ENCODE measurements at places on chromosomes 5 and 9.

DNA sequence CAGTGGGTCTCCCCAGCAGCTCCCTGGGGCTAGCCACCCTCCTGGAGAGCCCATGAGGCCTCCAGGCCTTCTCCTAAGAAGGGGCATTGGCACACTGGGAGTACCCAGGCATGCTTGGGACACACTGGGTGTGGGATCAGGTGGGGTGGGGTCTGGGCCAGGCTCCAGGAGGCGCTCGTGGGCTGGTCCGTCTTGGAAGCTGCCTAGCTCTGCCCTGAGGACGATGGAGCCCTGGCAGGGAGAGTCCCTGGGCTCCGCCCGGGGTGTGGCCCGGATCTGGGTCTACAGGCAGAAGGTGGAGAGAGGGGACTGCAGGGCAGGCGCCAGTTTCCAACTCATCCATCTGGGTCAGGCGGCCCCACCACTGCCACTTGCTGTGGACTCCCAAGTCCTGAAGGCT is 2.4 kb downstream of the PRRX2 start:
- DNase-seq = no peak

DNA sequence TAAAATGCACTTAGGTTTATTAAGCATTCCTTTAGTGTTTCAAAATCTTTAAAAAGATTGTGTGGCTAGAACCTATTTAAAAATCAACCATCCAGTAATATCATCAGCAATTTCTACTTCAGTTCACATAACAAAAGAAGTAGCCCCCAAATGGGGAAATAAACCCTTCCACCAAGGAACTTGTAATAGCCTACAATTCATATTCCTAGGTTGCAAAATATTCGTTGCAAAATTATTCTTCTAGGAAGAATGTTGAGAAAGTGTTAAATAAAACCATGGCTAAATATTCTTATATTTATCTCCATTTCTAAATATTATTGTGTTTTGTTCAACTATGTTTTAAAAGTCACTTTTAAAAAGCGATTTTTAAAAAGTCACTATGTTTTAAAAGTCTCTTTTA is 177.9 kb upstream of the PRLR start:
- DNase-seq = no peak

- DNase-seq = no peak
Measured at GRCh38 chr9:69637193-69637816, 34.9 kb downstream of the APBA1 start.

DNA sequence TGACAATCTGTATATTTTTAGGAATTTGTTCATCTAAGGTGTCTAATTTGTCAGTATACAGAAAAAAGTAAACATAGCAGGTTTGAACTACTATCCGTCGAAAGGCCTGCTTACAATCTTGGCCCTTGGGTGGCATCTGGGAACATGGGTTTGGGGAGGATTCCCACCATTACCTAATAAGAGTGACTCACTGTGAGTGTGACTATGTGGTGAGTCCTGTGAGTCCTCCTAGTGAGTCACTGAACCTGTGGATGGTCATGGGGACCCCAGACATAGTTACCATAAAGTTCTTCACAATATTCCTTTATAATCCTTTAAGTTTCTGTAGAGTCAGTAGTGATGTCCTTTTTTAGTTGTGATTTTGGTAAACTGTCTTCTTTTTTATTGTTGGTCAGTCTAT is 37.0 kb downstream of the RNF130 start:
- DNase-seq = no peak

DNA sequence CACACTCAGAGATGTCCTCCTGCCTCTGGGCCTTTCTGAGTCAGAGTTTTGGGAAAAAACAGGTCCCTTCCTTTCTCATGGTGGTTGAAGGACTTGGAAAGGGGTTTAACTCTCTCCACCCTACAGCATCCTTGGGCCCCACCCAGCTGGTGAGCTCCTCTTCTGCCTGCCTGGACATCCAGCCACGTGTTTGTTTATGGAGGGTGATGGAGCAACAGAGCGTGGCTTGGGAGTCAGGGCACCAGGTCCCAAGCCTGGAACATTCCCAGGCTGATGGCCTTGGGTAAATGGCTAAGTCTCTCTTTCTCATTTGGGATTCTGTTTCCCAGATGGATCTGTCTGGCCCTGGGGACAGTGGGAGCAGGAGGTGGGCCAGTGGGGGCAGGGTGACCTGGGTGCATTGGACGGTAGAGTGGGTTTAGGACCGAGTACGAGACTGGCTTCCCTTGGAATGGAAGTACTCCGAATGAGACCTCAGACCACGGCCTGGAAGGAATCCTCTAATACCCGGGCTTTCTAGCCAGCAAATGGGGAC is 141.1 kb upstream of the IRX2 start:
- DNase-seq = no peak

DNA sequence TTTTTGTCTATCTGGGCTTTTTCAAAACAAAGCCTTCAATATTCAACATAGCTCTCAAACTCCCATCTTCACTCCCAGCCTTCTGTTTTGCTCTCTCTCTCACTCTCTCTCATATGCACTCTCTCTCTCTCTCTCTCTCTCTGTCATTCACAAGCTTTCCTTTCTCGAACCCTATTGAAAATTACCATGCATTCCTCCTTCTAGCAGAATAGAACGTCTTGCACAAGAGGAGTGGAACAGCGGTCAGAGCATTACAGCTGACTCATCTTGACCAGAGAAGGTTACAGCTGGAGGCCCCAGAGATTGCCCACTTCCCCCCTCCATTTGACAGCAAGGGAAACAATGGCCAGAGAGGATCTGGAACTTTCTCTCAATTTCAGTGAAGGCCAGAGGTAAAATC is 51.0 kb upstream of the LIFR start:
- no peak for DNase-seq

- no peak for DNase-seq
Measured at GRCh38 chr5:61831736-61832135, 474.3 kb upstream of the KIF2A start.

- no peak for DNase-seq
Measured at GRCh38 chr5:1088726-1089125, 23.1 kb downstream of the SLC12A7 start.

DNA sequence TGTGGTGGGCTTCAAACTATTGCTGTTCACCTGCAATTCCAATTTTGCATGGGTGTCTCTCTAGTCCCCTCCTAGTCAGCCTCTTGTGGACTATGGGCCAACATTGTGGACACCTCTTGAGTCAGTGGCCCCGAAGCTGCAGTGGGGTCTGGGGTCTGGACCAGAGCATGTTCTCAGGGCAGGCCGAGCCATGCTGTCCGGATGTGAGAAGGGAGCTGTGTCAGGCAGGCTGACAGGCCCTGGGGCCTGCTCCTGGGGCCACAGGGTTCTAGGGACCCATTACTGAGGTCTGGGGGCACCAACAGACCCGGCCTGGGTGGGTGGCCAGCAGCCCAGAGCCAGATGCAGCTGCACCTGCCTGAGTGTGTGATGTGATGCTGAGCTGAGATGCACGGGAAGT is 16.5 kb upstream of the IRX4 start:
- DNase-seq = no peak

DNA sequence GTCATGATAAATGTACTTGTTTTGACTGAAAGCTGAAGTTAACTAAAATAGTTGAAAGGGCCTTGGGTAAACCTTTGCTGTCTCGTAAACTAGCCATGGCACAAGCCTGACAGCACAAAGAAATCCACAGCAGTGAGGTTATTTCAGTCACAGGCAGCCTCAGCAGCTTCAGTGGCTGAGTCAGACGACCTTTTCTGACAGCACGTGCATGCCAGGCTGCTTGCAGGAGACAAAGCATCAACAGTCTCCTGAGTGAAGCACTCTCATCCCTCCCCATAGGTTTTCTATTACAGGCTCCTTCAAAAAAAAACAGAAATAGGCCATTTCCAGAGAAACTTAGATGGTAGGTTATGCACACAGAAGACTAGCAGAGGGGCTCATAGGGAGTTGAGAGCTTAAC is 34.6 kb downstream of the OXCT1 start:
- DNase-seq = no peak

GRCh38 chr5:80041527-80041926 is 6.4 kb downstream of the THBS4 start:
- no peak for DNase-seq

- no peak for DNase-seq
Measured at GRCh38 chr5:23139338-23140171, 286.4 kb upstream of the CDH12 start.

GRCh38 chr9:135694414-135694813 is 4.9 kb downstream of the SOHLH1 start:
- no peak for DNase-seq

DNA sequence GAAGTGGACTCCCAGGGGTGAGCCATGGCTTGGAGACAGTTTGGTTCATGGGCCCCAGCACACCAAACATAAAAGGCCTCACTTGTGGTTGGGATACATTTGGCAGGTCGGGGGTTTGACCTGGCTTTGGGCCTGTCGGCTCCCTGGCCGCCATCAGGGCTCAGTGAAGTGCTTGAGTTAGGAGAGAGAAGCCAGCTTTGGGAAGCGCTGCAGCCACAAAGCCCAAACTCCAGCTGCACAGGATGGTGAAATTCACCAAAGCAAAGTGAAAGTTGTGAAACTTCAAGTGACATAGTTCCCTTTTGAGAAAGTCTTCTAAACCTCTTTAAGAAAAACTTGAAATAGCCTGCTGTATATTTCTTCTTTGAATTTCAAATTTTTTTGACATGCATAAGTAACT is 27.5 kb downstream of the SLC46A2 start:
- DNase-seq = no peak

DNA sequence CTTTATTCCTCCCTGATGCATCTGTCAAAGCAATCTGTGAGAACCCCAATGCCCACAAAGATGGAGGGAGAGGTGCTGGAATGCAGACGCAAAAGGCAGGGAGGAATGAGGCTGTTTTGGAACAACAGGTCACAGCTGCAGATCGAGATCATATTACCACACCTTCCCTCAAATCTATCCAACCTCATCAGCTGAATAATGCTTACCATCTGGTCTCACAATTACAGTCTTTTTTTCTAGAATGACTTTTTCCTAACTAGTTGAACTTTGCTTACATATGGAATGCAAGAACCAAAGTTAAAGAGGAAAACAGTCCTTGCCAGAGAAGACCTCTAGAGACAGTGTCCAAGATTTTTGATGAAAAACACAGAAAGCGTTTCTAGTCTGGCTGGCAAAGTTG is 158.1 kb downstream of the LPAR1 start:
- no peak for DNase-seq

DNA sequence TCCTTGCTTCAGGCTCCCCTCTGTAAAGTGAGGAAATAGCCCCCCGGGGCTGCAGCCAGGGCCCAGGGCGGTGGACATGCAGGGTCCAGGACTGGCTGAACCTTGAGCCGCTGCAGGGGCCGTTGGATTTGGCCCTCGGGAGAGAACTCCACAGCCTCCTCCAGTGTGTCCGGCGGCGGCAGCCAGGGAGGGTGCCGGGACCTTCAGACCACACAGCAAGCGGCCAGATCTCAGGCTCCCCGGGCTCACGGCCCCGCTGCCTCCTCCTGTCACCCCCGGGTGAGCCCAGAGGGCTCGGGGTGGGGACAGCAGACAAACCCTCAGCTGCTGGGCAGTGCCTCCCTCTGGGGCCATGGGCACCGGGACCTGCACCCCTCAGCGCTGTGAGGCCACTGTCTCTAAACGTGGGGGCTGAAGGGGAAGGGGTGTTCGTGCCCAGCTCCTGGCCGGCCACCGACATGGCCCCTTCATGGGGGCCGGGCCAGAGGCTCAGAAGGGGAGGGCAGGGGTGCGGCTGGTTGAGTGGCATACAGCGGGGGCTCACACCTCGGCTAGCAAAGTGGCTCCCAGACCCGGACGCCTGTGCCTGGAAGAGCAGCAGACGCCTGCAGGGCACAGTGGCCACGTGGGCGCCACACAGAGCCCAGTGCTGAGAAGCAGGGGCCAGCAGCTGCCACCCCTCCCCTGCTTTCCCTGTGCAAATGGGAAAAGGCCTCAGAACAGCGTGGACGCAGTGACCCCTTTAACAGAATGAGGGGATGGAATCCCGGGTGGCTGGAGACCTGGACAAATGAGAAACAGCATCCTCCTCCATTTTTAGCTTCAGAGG is 19.7 kb downstream of the SLC9A3 start:
- DNase-seq = no peak

DNA sequence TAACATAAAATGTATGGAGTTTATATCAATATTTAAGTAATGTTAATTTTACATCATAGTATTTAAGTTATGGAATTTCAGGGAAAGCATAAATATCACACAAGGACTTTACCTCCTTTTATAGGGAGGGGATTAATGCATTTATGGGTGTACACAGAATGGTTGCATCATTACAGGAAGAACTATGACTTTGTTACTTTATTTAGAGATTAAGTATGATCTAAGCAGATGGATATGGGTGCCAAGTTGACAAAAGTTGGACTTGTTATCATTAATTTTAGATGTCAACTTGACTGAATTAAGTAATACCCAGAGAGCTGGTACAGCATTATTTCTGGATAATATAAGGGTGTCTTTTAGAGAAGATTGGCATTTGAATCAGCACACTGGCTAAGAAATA is 160.5 kb upstream of the CDH10 start:
- no peak for DNase-seq

DNA sequence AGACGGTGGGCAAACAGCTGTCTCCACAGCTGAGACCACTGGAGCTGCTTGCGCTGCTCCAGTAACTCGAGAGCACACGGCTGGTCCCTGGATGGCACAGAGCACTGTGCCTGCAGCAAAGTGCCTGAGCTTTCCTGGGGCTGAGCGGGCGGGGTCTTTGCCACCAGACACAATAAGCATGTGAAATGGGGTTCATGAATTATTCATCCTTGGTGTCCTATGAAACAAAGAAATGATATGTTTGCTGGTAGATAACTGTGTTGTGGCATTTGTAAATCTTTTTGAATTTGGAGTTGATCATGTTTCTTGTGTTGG is 151.7 kb upstream of the MPDZ start:
- DNase-seq = no peak

GRCh38 chr5:133521801-133522200 is 90.5 kb downstream of the FSTL4 start:
- DNase-seq = no peak

- DNase-seq = no peak
Measured at GRCh38 chr5:31733371-31733770, 94.4 kb downstream of the PDZD2 start.

DNA sequence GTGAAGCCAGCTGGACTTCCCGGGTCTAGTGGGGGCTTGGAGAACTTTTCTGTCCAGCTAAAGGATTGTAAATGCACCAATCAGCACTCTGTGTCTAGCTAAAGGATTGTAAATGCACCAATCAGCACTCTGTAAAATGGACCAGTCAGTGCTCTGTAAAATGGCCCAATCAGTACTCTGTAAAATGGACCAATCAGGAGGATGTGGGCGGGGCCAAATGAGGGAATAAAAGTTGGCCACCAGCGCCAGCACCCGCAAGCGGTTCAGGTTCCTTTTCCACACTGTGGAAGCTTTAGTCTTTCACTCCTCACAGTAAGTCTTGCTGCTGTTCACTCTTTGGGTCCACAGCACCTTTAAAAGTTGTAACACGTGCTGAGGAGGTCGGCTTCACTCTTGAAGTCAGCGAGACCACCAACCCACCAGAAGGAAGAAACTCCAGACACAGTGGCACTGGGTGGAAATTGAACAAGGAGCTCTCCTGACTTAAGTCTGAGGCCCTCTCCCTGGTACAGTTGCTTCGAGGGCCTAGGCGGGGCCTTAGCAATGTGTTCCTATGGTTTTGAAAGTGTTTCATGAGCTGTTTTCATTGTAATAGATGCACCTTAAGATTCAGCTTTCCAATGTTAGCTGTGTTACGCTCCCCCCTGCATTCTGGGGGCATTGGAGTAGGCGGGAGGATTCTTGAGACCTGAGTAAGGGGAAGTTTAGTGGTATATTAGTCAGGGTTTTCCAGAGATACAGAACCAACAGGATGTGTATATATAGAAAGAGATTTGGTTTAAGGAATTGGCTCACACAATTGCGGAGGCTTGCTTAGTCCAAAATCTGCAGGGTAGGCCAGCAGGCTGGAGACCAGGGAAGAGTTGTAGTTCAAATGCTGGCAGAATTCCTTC is 21.5 kb upstream of the MYO10 start:
- no peak for DNase-seq

- peak; percentile 6 for DNase-seq
Measured at GRCh38 chr9:110156902-110157301, 51.1 kb downstream of the C9orf152 start.

All from CD8-positive, alpha-beta memory T cell (primary cell).